ENCODE measurements at places on chromosomes 3 and 15.

GRCh38 chr3:98691897-98692296 lies 71.2 kb upstream of the ST3GAL6 start:
- no peak for DNase-seq

DNA sequence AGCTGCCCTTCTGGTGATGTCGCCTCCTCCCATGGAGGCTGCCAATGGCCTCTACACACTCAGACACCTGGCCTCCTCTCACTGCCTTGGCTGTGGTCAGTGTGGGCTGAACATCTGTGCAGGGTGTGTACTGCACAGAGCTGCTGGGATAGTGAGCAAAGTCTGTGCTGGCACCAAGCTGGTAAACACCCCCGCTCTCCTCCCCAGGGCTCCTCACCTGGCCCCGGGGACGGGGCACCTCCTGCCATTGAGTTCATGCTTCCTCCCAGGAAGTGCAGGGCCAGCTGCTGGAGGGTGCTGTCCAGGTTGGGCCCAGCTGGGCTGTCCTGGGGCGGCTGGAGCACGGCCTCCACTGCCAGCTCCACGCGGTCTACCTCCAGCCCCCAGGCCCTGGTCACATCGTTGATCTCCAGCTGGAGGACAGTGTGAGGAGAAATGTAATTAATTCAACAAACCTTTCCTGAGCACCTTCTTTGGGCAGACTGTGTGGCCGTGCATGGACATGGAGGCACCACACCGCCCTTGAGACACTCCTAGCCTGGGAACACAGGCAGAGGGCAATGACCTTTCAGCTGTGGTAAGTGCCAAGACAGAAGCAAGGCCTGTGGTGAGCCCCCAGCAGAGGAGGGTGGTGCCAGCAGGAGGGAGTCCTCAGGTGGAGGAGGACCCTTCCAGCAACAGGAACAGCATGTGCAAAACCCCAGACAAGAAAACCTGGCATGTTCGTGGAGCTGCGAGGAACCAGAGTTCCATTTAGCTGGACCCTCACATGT lies 6.8 kb downstream of the STOML1 start:
- DNase-seq = no peak

DNA sequence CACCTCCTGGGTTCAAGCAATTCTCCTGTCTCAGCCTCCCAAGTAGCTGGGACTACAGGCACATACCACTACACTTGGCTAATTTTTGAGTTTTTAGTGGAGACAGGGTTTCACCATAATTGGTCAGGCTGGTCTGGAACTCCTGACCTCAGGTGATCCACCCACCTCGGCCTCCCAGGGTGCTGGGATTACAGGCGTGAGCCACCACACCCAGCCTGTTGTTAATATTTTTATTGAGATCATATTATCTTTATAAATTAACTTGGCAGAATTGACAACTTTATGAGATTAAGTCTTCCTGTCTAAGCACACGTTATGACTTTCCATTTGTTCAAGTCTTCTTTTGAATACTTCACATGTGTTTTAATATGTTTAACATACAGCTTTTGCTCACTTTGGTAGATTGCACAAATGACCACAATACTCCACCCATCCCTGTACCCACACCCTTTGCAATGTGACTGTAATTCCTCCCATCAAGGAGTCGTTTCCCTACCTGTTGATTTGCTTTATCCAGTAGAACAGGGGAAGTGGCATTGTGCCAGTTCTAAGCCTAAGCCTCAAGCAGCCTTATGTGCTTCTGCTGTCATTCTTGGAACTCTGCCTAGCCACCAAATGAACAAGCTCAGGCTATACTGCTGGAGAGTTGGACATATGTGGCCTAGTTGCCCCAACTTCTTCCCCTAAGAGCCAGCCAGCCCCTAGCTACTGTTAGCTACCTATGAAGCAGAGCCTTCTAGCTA lies 8.2 kb downstream of the XYLB start:
- no peak for DNase-seq

DNA sequence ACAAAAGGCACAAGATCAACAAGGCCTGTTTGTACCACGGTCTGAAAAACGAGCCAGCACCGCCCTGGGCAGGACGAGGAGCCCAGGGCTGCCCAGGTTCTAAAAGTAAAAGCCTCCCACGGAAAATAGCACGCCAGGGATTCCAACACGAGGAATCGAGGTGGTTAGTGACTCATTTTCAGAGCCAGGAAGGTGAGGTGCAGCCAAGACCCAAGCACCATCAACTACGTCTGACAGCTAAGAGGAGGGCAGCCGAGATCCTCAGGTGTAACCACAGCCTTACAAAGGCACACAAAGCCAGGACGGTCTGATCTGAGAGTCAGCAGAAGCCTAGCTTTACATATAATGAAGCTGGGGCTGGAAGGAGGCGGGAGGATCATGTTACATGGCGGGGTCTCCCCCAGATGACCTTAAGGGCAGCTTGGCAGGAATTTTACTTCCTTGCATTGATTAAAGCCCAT lies 52.5 kb downstream of the ATP10A start:
- DNase-seq = no peak

DNA sequence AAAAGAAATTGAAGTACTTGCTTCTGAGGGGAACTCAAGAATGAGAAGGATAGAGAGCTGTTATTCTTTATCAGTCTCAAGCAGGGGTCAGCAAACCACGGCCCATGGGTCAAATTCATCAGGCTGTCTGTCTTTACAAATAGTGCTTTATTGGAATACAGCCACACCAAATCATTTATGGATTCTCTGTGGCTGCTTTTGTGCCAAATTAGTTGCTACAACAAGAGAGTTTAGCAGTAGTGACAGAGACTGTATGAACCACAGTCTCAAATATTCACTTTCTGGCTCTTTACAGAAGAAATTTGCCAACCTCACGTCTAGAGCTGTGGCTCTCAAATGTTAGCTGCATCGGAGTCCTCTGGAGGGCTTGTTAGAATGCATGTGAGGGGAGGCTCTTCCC lies 258.0 kb upstream of the RARB start:
- no peak for DNase-seq

GRCh38 chr15:53312707-53313106 lies 446.8 kb downstream of the WDR72 start:
- DNase-seq = no peak

DNA sequence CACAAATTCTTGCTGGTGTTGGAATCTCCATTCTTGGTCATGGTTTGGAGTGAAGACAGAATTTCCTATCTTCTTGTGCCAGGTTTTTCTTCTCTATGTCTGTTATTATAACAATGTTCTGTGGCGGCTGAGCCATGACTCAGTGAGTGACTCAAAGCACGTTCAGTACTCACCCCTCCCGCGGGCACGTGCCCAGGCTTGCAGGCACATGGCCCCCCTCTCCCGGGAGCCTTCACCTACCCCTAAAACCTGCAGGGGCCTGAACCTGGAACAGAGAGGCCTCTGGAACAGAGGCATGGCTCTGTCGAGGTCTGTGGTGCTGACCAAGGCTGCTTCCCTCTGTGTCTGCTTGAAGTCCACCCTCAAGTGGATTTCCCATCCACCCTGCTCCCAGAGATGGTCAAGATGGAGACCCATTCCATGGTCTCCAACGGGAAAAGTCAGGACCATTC lies 27.6 kb downstream of the PLXNB1 start:
- DNase-seq = no peak

DNA sequence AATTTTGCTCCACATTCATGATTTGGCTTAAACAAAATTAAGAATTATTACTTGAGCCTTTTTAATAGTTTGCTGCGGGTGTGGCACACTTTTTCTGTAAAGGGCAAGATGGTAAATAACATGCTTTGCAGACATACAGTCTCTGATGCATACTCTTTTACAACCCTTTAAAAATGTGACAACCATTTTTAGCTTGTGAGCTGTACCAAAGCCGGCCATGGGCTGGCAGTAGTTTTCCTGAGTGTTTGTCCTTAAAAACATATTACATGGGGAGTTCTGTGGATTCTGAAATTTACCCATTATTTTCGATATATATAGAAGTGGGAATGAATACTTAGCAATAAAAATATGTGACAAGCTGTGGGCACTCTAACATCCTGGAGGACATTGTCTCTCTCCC lies 163.4 kb downstream of the FNDC3B start:
- DNase-seq = no peak

GRCh38 chr3:101530686-101531047 lies 17.7 kb upstream of the SENP7 start:
- no peak for DNase-seq

DNA sequence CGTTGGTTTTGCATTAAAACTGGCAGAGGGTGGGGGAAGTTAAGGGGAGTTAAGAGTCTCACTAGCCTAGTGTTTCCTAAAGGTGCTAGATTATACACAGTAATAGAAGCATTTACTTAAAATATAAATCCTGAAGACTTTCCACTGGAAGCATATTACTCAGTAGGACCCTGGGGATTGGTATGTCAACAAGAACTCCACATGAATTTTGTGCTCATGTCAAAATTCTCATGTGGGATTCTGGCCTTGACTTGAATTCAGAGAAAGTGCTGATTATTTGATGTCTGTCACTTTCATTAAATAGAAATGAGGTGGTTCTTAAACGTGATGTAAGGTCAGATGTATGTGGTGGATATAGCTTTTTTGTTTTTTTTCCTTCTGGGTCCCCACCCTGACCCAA lies 997.2 kb downstream of the TUSC7 start:
- DNase-seq = no peak

GRCh38 chr3:128624526-128625138 lies 26.0 kb downstream of the RPN1 start:
- no peak for DNase-seq

GRCh38 chr3:57061556-57061955 lies 1.1 kb downstream of the SPATA12 start:
- DNase-seq = no peak

GRCh38 chr3:61522060-61522459 lies 39.3 kb upstream of the PTPRG start:
- no peak for DNase-seq

DNA sequence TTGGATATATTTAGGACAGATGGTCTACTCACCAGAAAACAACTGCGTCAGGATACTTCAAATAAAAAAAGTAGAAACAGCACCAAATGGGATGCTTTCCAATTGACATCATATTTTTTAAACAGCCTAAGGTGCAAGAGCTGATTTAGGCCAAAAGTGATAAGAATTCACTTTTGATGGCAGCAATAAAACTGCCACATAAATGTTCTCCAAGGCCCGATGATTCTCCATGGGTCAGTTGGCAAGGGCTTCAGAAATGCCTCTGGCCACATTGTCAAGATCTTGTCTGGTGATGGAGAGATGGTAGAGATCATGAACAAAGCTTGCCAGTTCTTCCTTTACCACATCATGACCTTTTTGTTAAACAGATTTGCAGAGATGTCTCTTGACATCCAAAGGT lies 38.9 kb downstream of the LDHAL6B start:
- no peak for DNase-seq

GRCh38 chr3:128430301-128430700 lies 36.4 kb downstream of the DNAJB8 start:
- no peak for DNase-seq

- DNase-seq = no peak
Measured at GRCh38 chr3:51471775-51472652, 27.8 kb downstream of the DCAF1 start.

DNA sequence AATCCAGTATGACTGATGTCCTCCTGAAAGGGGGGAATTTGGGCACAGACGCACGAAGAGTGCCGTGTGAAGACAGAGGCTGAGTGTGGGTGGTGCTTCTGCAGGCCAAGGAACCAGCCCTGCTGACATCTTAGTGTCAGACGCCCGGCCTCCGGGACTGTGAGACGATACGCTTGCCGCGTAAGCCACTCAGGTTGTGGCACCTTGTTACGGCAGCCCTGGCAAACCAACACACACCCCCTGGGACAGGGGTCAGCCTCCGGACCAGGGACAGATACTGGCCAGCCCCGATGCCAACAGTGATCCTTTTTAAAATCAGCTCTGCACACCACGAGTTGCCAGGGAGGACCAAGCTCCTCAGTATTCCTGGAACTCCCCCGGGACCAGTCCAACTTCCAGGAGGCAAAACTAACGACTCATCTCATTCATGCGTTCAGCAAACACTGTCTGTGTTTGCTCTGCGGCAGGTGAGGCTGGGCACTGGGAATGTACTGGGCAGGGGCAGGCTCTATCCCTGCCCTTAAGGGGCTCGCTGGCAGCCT lies 21.2 kb upstream of the PIGZ start:
- DNase-seq = no peak

GRCh38 chr15:31598620-31599019 lies 272.0 kb downstream of the KLF13 start:
- DNase-seq = no peak

DNA sequence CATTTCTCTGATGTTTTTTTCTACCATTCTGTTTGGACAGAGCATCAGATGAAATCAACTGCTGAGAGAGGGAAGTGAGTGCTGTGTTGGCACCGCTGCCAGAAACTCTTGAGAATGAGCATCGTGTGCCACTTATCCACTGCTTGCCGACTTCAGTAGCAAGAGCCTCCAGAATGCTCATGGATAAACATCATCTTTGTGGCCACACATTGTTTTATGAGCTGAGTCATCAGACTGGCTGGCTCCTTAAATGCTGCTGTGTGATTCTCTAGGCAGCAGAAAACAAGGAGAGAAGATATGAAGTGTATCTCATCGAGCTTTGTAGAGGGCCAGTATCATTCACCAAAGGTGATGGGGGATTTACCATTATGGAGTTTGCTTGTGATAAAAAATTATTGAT lies 3.4 kb upstream of the DOCK3 start:
- DNase-seq = no peak

DNA sequence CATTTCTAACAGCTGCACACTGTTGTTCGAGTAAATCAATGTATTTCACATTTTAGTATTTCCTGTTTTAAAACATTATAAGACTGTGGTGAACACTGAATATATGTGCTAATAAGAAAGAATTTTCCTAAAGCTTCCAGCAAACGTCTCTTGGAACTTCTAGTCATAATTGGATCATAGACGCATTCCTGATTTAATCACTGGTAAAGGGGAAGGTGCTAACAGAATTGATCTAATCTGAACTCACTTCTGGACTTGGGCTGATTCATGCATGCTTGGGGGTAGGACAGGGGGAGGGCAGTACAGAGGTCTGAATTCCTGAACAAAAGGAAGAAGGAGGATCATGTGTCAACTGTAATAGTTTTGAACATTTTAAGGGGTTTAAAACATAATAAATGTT lies 7.3 kb upstream of the LEKR1 start:
- DNase-seq = no peak

DNA sequence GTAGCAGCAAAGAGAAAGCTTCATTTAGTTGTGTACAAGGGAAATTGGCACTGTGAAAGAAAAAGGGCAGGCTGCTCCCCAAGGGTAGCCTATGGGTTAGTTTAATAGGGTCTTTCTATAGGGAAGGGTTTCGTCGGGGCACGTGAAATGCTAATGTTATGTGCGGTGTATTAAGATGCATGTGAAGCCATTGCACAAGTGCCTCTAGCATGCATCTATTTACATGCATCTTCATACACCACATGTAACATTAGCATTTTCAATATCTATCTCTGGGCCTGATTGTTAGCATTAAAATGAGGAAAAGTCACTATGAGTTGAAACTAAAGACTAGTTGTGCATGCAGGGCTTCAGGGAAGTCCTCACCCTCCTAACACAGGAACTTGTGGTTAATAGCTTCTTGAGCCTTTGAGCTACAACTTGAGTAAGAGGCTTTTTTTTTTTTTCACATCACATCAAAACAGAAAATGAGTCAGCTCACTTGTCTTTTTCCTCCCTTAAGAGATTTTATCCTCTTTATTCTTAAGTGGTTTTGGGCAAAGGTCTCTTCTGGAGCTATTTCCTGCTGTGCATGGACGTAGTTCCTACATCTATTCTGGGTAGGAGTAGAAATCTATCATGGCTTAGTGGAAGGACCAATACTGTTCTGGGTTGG lies 613.4 kb downstream of the ZPLD1 start:
- no peak for DNase-seq

Data from NCI-H1930 (cell line).